ENCODE measurements at places on chromosomes 7 and 10. TPM values are rescaled to one million over a fixed set of nuclear protein-coding genes. Genes with fewer than 3 reads are reported as not detected.

- no peaks in the 10 kb centered on the region for H3K36me3 ChIP-seq
- DNase-seq = no peak
- H3K4me3 ChIP-seq = no peak overlapping the region
- H3K4me1 ChIP-seq = peaks cover 7% of the 10 kb centered on the region
- H3K27me3 ChIP-seq = no peaks in the 10 kb centered on the region
These were observed 113.4 kb upstream of the CDK1 start for GRCh38 chr10:60664859-60665258.

DNA sequence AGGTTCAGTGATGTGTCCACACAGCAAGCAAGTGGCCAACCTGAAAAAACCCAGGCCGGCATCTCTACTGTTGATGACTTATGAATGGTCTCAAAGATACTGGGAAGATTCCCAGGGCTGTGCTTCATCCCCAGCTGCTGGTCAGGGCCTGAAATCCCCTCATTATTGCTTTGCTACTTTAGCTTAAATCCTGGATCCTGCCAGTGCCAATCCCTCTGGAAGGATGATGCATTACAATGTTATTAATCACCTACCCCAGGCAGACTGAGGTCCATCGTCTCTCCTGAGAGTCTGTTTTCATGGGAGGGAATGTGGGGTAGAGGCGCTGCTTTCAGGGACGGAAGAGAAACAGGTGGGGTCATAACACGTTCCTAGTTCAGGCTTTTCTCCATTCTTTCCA, 371.6 kb downstream of the RPS24 start:
- H3K27me3 ChIP-seq = no peaks in the 10 kb centered on the region
- no peak overlapping the region for H3K4me3 ChIP-seq
- no peaks in the 10 kb centered on the region for H3K36me3 ChIP-seq
- no peak overlapping the region for H3K27ac ChIP-seq

- no peaks in the 10 kb centered on the region for H3K4me1 ChIP-seq
- H3K4me3 ChIP-seq = no peak overlapping the region
- H3K27me3 ChIP-seq = no peaks in the 10 kb centered on the region
- DNase-seq = no peak
- no peak overlapping the region for H3K27ac ChIP-seq
- no peaks in the 10 kb centered on the region for H3K36me3 ChIP-seq
These were observed 357.1 kb downstream of the SEMA3D start for GRCh38 chr7:84829719-84830118.

GRCh38 chr10:57844387-57844998, 423.2 kb downstream of the IPMK start:
- no peaks in the 10 kb centered on the region for H3K4me1 ChIP-seq
- H3K27me3 ChIP-seq = no peaks in the 10 kb centered on the region
- no peaks in the 10 kb centered on the region for H3K36me3 ChIP-seq
- H3K27ac ChIP-seq = no peak overlapping the region

NPC1L1 gene
- total RNA-seq = not detected

FFAR4 gene
- total RNA-seq = not detected

AIMP2 gene
- total RNA-seq = 67.5 TPM

CYP26C1 gene
- not detected for total RNA-seq

DNA sequence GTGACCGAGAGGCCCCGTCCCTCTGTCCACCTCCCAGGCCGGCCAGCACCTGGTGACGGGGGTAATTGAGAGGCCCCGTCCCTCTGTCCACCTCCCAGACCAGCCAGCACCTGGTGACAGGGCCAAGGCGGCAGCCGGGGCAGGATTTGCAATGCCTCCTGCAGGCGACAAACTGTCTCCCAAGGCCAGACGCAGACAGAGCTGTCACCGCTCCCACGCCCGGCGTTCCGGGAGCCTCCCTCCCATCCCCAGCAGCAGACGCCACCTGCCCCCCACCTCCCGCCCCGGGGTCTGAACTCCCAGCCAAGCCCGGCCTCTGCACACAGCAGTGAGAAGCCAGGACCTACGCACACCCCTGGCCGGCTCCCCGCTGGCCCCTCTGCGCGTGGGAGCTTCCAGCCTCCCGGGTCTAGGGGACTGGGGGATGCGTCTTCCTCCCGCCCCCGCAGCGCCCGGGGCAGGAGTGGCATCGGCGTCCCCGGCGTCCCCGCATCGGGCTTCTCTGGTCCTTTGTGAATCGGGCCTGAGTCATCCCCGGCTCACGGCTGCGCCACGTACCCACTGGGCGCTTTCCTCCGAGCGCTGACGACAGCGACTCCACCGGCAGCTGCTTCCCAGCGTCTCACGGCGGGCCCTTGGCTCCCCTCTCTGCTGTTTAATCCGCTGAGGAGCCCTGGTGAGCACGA, 95.1 kb upstream of the DIP2C start:
- H3K27me3 ChIP-seq = no peaks in the 10 kb centered on the region
- DNase-seq = peak; percentile 64
- H3K36me3 ChIP-seq = no peaks in the 10 kb centered on the region
- peaks cover 2% of the 10 kb centered on the region for H3K4me1 ChIP-seq
- peak overlapping the region; percentile 60 for H3K4me3 ChIP-seq

DNA sequence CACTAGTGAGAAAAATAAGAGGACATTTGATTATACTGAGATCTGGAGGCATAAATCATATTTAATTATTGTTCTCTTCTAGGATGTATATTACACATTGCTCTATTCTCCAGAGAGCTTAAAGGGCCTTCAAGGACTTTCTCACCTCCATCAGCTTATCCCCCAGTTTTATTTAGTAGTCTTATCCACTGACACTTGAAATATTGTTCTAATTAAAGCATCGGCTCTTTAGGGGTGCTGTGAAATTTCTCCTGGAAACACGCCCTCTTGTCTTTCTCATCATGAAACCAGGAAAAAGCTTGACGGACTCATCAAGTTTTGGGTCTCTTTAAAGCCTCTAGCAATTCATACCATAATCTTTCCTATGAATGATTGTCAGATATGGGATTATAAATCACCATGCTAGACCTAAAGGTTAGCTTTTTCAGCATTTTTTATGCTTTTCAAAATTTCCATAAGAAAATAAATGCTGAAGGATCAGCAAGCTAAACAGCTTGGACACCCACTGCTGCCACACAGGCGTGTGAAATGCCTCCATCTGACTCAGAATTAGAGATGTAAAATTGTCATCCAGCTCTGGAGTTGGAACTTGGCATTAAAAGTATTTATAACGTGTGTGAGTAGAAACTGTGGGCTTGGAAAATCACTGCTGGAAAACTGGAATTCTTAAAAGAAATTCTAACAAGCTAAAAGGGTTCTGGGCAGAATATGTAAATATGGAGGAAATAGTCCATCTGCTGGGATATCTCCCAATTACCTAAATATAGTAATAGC, 216.3 kb downstream of the CHRM2 start:
- no peak for DNase-seq
- no peaks in the 10 kb centered on the region for H3K36me3 ChIP-seq
- no peak overlapping the region for H3K4me3 ChIP-seq

DNA sequence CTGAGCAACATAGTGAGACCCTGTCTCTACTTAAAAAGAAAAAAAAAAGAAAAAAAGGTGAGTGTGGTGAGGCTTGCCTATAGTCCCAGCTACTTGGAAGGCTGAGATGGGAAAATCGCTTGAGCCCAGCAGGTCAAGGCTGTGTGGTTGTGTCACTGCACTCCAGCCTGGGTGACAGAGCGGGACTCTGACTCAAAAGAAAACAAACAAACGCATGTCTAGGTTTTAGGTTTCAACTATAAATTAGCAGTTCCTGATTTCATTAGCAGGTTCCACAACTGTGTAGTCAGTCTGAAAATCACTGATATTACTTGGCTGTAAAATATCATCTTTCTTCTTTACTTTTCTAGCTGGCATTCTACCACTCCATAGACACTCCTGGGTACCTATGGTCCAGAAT, 155.7 kb upstream of the HGF start:
- no peaks in the 10 kb centered on the region for H3K4me1 ChIP-seq
- no peaks in the 10 kb centered on the region for H3K27me3 ChIP-seq
- no peak overlapping the region for H3K27ac ChIP-seq
- no peaks in the 10 kb centered on the region for H3K36me3 ChIP-seq
- H3K4me3 ChIP-seq = no peak overlapping the region
- no peak for DNase-seq

EPHA1 gene
- total RNA-seq = 0.32 TPM

ZNF239 gene
- not detected for total RNA-seq

- H3K4me3 ChIP-seq = no peak overlapping the region
- no peak for DNase-seq
- no peaks in the 10 kb centered on the region for H3K27me3 ChIP-seq
- H3K36me3 ChIP-seq = peaks cover 12% of the 10 kb centered on the region
- no peak overlapping the region for H3K27ac ChIP-seq
These were observed 108.3 kb downstream of the MAPK8 start for GRCh38 chr10:48414778-48415177.

DNA sequence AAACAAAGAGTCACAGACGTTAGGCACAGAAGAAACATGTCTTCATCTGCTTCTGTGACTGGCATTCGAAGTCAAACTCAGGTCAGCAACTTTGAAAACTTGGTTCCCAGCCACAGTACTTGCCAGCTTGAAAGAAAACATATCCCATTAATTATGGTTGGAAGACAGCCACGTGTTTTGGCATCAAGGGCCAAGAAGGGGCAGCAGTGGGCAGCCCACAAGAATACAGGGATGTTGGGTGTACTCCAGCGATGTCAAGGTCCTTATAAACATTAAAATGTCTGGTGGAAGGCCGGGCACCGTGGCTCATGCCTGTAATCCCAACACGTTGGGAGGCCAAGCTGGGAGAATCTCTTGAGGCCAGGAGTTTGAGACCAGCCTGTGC, 29.5 kb downstream of the JCAD start:
- H3K27ac ChIP-seq = no peak overlapping the region
- H3K4me3 ChIP-seq = no peak overlapping the region
- no peaks in the 10 kb centered on the region for H3K36me3 ChIP-seq
- H3K27me3 ChIP-seq = no peaks in the 10 kb centered on the region
- DNase-seq = no peak

- no peaks in the 10 kb centered on the region for H3K4me1 ChIP-seq
- H3K4me3 ChIP-seq = no peak overlapping the region
- no peaks in the 10 kb centered on the region for H3K36me3 ChIP-seq
- no peaks in the 10 kb centered on the region for H3K27me3 ChIP-seq
These were observed 180.6 kb upstream of the CHRM2 start for GRCh38 chr7:136687693-136688322.

CNPY1 gene
- not detected for total RNA-seq

ZNF107 gene
- total RNA-seq = 21.4 TPM

- H3K4me1 ChIP-seq = no peaks in the 10 kb centered on the region
- no peaks in the 10 kb centered on the region for H3K36me3 ChIP-seq
- no peak overlapping the region for H3K27ac ChIP-seq
- no peaks in the 10 kb centered on the region for H3K27me3 ChIP-seq
These were observed 52.0 kb upstream of the ECHDC3 start for GRCh38 chr10:11689945-11690736.

DNA sequence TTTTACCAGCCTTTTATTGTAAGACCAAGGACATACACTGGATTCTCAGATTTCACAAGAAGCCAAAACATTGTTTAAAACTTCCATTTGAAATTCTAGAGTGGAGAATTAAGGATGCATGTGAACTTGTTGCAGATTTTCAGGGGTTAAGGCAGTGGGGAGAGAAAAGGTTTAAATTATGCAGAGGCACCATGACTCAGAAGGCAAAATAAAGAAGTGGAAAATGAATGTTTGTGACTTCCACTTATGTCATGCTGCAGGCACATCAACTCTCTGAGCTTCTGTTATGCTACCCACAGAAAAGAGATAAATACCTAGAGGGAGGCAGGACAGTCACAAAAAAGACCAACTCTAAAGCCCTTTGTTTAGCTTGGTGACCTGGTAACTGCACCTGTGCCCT, 84.4 kb upstream of the BET1 start:
- no peaks in the 10 kb centered on the region for H3K27me3 ChIP-seq
- peaks cover 10% of the 10 kb centered on the region for H3K4me1 ChIP-seq
- H3K36me3 ChIP-seq = no peaks in the 10 kb centered on the region
- no peak for DNase-seq
- no peak overlapping the region for H3K4me3 ChIP-seq

IDI2 gene
- total RNA-seq = not detected

- no peak overlapping the region for H3K27ac ChIP-seq
- H3K36me3 ChIP-seq = peaks cover 48% of the 10 kb centered on the region
- H3K4me1 ChIP-seq = no peaks in the 10 kb centered on the region
- no peak overlapping the region for H3K4me3 ChIP-seq
- no peak for DNase-seq
- no peaks in the 10 kb centered on the region for H3K27me3 ChIP-seq
These were observed 117.3 kb downstream of the TRRAP start for GRCh38 chr7:98995523-98996149.

NOLC1 gene
- 242 TPM for total RNA-seq

GRCh38 chr10:54660397-54660796, 140.6 kb downstream of the PCDH15 start:
- H3K36me3 ChIP-seq = no peaks in the 10 kb centered on the region
- H3K4me3 ChIP-seq = no peak overlapping the region
- no peak overlapping the region for H3K27ac ChIP-seq
- H3K27me3 ChIP-seq = no peaks in the 10 kb centered on the region

DNA sequence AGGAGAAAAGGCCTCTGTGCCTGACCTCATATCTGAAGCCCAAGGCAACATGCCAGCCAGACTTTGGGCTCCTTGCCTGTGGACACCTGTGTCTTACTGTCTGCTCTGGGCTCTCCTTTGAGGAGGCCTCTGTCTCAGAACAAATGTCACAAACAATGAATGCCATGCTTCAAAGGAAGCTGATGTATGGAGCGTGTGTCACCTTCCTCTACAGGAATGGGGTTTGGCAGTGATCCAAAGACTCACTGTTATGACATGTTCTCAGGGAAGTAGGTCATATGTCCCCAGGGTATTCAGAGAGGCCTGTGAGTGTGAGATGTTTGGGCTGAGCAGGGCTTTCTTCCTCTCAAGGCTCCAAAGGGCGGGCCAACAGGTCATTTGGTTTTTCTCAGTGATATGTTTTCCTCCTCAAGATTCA, 38.4 kb downstream of the PTPRE start:
- DNase-seq = peak; percentile 26
- no peaks in the 10 kb centered on the region for H3K27me3 ChIP-seq
- H3K4me1 ChIP-seq = no peaks in the 10 kb centered on the region
- H3K27ac ChIP-seq = no peak overlapping the region

PTF1A gene
- not detected for total RNA-seq

GNGT1 gene
- 0.65 TPM for total RNA-seq

- peak overlapping the region; percentile 6 for H3K27ac ChIP-seq
- no peaks in the 10 kb centered on the region for H3K27me3 ChIP-seq
- DNase-seq = peak; percentile 65
- no peak overlapping the region for H3K4me3 ChIP-seq
These were observed 25.2 kb downstream of the TRIM8 start for GRCh38 chr10:102669206-102670064.

DNA sequence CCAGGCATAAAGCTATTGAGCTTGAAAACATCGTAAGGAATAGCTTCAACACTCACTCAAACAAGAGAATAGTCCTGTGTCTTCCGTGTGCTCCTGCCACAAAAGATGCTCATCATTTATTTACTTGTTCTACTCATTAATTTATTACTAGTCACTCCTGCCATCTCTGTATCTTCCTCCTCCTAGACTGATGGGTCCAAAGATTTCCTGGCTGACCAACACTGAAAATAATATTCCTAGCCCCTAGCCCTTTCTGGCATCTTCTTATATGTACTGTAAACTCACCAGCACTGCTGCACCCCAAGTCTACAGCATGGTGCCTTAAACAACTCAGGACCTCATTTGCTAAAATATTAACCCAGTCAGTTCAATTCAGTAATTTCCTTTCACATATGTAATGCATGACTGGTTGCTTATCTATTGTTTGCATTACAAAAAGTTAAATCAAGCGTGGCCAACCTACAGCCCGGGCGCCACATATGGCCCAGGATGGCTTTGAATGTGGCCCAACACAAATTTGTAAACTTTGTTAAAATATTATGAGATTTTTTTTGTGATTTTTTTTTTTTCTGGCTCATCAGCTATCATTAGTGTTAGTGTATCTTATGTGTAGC, 86.7 kb upstream of the GSDME start:
- no peak overlapping the region for H3K4me3 ChIP-seq
- no peak overlapping the region for H3K27ac ChIP-seq
- no peak for DNase-seq

Data from SJCRH30 (cell line).